ENCODE measurements at places on chromosomes 2 and 18.

DNA sequence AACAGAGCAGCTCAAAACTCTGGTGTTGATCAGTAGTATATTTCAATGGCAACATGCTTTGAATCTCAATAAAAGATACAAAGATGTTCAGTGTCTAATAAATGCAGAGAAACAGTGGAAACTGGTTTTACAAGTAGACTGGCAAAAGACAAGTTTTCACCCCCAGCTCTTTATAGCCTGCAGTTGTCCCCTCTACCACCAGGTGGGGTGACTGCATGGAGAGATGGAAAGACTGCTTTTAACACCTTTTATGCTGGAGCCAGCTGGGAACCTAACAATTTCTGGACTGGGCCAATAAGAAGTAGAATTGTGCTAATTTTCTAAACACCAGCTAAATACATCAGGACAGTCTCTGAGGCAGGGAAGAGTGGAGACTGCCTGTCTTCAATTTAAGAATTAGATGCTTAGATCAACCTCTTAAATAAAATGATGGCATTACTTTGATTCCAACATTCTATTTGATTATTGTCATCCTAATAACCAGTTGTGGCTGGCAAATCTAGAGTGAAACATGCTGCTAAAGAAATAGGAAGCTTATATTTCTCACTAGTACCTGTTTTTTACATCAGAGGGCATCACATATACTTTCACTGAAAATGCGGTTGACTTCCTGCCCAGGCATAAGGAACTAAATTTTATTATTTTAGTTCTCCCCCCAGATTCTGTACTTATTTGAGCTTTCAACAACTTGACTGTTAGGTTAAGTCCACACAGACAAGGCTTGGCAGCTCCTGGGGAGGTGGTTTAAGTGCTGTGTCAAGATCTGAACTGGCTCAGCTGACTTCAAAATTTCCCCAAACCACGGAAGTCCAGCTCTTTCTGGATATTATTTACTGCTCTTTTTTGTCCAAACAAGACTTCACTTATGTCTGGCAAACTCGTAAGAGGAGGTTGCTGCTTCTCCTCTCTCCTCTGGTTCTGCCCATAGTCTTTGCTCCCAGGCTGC lies 140.5 kb downstream of the TPGS2 start:
- peak; percentile 21 for DNase-seq

GRCh38 chr2:127627740-127628571 lies 18.0 kb upstream of the GPR17 start:
- no peak for DNase-seq

DNA sequence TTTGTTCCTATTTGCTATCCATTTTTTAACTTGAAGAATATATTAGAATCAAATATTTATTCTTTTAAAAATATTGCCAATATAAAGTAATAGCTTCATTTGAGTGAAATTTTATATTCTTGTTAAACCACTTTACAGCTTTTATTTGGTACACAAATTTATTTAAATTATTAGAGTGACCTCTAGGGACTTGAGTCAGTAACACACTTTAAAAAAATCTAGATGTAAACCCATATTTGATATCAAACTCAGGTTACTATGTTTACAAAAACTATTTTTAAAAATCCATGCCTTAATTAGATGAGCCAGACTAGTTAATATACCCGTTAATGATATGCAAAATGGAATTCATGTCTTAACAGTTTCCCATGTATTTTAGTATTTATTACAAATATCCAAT lies 134.6 kb downstream of the MAP4K4 start:
- no peak for DNase-seq

GRCh38 chr2:160956243-160956802 lies 203.9 kb upstream of the TANK start:
- DNase-seq = no peak

GRCh38 chr2:47566207-47566858 lies 163.4 kb downstream of the MSH2 start:
- no peak for DNase-seq

- no peak for DNase-seq
Measured at GRCh38 chr18:75071484-75071785, 137.5 kb downstream of the PTGR3 start.

DNA sequence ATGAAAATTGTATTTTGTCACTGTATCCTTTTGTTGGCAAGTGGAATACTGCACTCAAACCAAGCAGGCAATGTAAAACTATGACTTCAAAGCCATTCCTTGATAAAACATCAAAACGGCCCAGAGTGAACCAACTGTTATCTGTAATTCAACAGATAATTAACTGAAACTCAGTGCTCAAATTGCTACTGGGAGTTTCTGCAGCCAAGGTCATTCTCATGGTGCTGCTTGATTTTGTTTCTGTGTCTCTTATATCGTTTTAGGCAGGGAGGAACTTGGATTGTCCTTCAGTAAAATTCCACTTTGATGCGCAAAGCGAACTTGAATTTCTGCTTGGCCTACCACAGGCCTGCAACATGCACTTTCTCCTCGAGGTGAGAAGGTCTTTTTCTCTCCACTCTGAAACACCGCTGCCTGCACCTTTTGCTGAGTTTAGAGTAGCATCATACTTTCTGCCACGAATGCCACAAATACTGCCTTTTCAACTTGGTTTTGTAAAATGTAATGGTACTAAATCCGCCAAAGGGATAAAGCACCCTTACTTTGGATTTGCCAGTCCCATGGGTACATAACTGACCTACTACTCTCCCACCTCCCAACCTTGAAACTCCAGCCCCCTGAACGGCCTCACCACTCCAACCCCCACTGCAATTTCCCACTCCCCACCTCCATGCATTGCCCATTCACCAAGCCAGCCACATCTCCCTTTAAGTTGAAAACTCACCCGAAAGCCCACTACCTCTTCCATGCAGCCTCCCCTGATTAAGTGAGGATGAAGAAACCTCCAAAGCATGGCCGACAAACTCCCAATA lies 204.7 kb downstream of the TGIF1 start:
- DNase-seq = no peak
